ENCODE measurements at places on chromosomes 3 and 15.

GRCh38 chr3:74089814-74090213, 465.1 kb upstream of the PDZRN3 start:
- no peak for DNase-seq

- DNase-seq, result no peak
Measured at GRCh38 chr3:156433138-156433537, 121.8 kb downstream of the SSR3 start.

DNA sequence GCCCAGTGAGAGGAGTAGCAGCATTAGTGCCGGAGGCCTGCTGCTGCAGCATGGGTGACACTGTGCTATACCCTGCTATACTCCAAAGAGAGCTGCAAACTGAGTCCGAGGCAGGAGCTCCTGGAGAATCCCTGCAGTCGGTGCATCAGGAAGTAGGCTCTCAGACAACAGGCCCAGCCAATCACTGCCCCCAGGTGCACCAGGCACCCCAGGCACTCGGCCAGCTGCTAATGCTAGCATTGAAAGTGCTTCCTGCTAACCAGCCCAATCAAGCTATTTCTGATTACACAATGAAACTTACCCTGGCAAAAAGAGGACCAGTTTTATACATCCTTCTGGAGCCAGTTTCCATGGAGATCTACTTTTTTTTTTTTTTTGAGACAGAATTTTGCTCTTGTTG, 45.6 kb upstream of the IREB2 start:
- no peak for DNase-seq

DNA sequence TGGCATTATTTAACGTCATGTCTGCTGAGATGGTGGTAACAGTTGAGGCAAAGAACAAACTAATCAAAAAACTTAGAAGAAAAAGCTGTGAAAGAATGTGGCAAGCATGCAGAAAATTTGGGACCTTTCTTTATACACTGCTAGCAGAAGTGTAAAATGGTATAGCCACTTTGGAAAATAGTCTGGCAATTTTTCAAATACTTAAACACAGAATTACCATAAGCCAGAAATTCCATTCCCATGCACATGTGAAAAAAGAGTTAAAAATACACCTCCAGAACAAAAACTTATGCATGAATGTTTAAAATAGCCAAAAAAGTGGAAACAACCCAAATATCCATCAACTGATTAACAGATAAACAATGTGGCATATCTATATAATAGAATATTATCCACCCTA, 613.3 kb downstream of the TBL1XR1 start:
- DNase-seq, result no peak

- no peak for DNase-seq
Measured at GRCh38 chr3:124876401-124876878, 10.7 kb downstream of the ITGB5 start.
